Endothelial cell (in vitro differentiated cells): ENCODE measurements at places on chromosomes 2 and 18.

DNA sequence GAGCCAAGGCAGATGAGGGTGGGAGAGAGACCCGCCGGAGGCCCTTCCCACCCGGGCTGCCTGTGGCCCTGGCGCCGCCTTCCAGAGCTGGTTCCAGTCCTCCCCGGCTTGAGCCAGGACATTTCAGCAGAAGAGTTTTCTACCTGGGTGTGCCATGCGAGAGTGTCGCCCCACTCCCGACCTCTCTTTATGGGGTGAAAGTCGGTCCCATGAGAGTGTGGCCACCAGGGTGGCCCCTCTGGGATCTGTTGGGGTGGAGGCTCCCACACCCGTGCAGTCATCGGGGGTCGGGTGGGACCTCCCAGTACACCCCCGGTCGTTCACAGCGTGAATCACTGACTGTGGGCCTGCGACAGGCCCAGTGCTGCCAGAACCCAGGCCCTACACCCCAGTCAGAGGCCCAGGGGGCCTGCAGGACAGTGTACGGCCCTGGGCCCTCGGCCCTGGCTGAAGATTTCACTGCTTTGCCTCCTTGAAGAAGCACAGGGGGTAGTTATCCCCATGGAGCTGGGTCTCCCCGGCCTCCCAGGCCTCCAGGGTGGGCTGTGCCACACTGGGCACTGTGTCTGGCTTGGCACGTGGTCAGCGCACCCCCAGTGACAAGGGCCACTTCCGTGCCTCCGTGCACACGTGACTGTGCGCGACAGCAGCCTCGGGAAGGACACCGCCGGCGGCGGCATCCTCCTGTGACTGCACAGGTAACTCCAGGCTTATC lies 5.9 kb downstream of the NFATC1 start:
- DNase-seq, result no peak

DNA sequence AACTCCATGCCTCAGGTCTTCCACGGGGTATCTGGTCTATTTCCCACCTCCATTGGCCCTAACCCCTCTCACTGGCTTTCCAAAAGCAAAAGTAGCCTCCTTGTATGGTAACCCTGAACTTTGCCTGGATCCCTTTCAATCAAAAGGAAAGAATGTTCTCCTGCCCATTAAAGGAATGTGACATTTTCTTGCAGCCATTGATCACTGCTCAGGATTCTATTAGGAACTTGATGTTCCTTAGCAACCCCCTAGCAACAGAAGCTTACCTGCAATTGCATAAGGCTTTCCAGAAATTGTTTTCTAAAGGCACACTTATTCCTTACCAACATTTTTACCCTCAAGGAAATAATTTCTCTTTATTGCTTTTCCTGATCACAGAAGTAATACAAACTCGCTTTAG lies 91.4 kb upstream of the AGAP1 start:
- no peak for DNase-seq

- no peak for DNase-seq
These were observed 63.4 kb upstream of the SP5 start for GRCh38 chr2:170651624-170652325.

DNA sequence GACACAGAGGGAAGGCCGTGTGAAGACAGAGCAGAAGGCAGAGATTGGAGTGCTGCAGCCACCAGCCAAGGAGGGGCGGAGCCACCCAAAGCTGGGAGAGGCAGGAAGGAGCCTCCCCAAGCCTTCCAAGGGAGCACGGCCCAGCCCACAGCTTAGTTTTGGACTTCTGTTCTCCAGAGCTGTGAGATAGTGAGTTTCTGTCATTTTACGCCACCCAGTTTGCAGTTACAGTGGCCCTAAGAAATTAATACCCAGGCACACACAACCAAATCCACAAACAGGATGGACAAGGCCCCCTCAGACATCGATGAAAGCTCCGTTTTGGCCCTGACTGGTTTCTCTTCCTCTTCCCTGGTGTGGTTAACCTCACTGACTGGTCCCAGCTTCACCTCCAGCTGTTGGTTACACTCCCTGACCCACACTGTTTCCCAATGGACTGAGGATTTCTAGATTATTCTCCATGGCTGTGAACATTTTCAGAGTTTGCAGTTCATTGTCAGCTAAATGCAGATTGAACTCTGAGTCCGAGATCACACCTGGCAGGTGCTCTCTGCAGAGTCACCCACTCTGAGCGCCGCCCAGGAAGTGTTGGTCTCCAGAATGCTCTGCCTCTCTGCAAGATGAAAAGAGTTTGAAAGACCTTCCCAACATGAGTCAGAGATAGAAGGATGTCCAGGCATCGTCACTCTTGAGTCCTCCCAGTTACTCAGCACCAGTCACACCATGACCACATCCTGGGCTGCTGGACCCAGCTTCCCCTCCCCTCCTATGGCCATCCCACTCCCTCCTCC lies 100.2 kb downstream of the TWIST2 start:
- DNase-seq, result peak; percentile 1

GRCh38 chr2:176595986-176596385 lies 326.7 kb downstream of the MTX2 start:
- DNase-seq, result no peak

GRCh38 chr18:70149616-70150301 lies 55.7 kb downstream of the RTTN start:
- DNase-seq, result no peak

- DNase-seq, result no peak
These were observed 300.3 kb upstream of the GULP1 start for GRCh38 chr2:187991389-187991788.

DNA sequence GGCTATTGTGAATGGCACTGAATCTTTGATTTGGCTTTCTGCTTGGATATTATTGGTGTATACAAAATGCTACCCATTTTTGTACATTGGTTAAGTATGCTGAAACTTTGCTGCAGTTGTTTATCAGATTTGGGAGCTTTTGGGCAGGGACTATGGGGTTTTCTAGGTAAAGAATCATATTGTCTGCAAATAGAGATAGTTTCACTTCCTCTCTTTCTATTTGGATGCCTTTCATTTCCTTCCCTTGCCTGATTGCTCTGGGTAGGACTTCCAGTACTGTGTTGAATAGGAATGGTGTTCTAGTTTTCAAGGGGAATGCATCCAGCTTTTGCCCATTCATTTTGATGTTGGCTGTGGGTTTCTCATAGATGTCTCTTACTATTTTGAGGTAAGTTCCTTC lies 489.1 kb upstream of the LRATD1 start:
- no peak for DNase-seq

GRCh38 chr2:35784777-35785176 lies 570.8 kb upstream of the CRIM1 start:
- DNase-seq, result no peak

GRCh38 chr18:76494231-76495005 lies 624 bp downstream of the ZNF516 start:
- DNase-seq, result peak; percentile 52

DNA sequence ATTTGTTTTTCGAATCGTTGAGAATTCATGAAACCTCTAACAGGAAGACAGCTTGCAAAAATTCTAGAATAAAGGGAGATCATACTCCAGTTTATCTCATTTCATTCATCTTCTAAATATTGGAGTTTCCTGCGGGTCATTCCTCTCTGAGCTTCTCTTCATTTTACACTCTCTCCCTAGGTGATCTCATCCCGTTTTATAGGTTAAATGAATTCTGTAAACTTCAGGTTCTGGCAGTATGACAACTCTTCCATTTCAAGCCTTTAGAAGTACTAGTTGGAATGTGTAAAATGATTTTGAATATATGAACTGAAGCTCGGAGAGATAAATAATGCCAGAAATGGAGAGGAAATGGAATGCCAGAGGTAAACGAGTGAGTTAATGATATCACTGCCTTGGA lies 312.4 kb downstream of the METTL4 start:
- DNase-seq, result no peak

GRCh38 chr18:55380589-55380988 lies 207.4 kb downstream of the TCF4 start:
- DNase-seq, result no peak

GRCh38 chr2:220465700-220466099 lies 838.3 kb downstream of the SLC4A3 start:
- no peak for DNase-seq

GRCh38 chr2:206555721-206556120 lies 86.6 kb upstream of the FAM237A start:
- no peak for DNase-seq

- no peak for DNase-seq
These were observed 271.3 kb downstream of the ICOS start for GRCh38 chr2:204207866-204208265.

DNA sequence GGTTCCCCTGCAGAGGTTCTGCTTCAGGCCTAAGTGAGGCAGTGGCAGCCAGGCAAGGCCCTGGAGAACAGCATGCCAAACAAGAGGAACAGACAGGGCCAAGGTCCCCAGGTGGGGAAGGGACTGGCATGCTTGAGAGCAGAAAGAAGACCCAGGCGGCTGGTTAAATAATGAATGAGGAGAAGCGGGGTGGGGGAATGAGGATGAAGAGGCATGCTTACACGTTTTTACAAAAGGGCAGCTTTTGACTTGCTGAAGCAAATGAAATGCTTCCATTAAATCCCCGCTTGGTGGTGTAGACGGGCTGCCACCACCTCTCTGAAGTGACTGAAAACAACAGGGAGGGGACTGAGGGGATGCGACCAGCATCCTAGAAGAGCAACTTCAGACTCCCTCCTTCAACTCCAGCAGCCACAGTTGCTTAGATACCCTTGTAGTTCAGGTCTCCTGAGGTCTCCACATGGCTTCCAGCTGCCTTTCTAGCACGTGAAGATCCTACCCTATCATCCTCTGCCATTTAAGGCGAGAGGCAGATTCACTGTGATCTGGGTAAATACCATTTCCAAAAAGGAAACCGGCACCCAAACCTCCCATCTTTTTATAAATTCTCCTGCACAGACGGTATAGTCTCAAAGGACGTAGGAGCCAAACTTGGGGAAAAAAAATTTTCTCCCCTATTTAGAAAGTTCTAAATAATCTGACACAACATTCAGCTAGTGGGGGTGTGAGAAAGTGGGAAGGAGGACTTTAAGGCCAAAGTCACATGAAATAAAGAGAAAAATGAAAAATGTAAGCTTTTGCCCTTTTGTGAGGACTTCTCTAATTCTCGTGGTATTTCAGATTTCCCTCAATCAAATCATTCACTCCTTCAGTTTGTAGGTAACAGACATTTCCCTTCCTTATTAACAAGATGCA lies 65.6 kb downstream of the CACNB4 start:
- no peak for DNase-seq

- DNase-seq, result no peak
These were observed 197.9 kb downstream of the SH3BP4 start for GRCh38 chr2:235149736-235150135.

DNA sequence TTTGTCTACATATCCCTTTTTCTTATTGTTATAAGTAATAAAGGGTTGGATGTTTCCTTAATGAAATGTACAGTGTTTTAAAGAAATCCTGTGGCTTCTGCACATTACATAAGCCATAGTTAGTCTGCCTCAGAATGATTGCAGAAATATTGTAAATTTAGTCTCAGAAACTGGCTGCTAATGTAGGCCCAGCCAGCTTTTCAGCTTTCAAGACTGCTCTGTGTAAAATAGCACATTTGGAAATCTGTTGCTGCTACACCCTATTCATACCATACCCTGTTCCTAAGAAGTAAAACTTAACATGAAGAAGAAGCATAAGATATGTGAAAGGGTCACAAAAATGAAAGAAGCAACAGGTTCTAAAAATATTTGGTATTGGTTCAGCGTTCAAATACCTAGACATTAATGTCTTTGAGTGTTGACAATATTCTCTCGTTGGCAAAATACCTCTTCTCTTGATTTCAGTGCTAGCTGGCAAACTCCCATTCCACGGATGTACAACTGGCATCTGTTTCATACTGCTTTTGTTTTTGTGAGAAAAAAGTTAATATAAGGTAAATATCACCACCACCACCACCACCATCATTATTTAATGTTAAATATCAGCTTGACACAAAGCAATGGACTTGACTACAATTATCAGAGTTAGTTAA lies 19.2 kb upstream of the NCKAP1 start:
- DNase-seq, result no peak

DNA sequence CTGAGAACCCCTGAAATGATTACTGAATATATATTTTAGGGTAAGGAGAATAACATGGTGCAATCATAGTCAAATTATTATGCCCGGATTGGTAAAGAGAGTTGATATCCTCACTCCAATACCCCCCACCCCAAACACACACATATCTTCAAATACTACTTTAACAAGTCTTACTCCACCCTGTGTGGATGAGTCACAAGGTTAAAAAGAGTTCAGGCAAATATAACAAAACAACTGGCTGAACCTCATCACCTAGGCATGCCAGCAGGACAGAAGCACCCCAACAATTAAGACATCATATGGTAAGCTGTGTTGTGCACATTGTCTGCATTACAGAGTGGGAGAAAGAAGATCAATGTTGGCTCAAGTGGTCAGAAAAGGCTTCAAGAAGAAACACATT lies 857.4 kb downstream of the TDRD15 start:
- no peak for DNase-seq

- DNase-seq, result no peak
These were observed 125.8 kb downstream of the NETO1 start for GRCh38 chr18:72742002-72742401.

DNA sequence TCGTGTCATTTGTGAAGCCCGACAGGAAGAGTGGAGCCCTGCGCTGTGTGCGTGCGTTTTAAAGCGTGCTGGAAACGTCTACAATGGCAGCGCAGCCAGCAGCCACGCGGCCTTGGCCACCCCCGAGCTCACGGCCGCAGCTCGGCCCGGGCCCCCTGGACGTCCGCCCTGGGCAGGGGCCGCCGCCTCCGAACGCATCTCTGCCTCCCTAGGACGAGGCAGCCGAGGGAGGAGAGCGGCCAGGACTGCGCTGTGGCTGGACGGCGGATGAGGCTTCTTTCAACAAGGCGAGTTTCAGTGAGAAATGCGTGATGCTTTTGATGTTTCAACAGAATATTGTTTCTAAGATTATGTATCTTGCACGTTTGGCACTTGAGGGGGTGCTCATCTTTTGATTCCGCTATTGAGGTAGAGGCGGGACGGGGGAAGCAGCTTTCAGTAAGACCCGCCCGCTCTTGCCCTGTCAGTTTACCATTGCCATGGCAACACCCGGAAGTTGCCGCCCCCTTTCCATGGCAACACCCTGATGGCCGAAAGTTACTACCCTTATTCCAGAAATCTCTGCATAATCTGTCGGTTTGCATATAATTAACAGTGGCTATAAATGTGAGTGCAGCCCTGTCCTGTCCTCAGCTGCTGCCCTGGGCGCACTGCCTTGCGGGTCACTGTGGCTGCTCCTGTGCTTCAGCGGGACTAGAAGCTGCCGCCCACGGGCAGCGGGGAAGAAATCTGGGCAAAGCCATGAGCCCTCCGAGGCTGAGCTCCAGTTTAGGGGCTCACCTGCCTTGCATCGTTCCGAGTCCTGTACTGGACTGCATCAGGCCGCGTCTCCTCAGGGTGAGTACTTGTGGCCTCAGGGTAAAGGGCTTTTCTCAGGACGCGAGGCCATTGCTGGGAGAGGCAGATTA lies 38.6 kb downstream of the ADNP2 start:
- DNase-seq, result peak; percentile 73

- no peak for DNase-seq
These were observed 65.6 kb downstream of the ZFP36L2 start for GRCh38 chr2:43160778-43161177.

GRCh38 chr2:78568782-78569373 lies 456.6 kb upstream of the REG3G start:
- no peak for DNase-seq

- no peak for DNase-seq
These were observed 963.4 kb upstream of the NRXN1 start for GRCh38 chr2:51995293-51995692.
